GM06990 (cell line): ENCODE measurements at places on chromosomes 6 and 20.

- no peak for DNase-seq
These were observed 122.8 kb upstream of the B3GAT2 start for GRCh38 chr6:71079677-71080076.

DNA sequence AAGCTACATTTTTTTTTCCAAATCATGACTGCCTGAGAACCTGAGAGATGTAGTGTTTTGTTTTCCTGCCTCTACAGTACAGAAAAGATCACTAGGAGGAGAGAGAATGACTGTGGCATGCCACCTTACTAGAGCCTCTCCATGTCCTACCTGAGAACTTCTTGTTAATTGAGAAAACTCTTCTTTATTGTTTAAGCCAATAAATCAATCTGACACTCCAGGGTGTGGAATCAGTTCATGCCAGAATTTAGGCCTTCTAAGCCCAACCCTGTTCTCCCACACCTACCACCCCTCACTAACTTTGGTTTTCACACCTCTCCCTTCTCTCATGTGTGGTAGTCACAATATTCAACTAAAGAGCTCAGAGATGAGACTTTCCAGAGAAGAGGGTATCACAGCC lies 24.9 kb upstream of the BTN3A2 start:
- no peak for DNase-seq

GRCh38 chr6:37021356-37022129 lies 16.1 kb downstream of the FGD2 start:
- DNase-seq = no peak

DNA sequence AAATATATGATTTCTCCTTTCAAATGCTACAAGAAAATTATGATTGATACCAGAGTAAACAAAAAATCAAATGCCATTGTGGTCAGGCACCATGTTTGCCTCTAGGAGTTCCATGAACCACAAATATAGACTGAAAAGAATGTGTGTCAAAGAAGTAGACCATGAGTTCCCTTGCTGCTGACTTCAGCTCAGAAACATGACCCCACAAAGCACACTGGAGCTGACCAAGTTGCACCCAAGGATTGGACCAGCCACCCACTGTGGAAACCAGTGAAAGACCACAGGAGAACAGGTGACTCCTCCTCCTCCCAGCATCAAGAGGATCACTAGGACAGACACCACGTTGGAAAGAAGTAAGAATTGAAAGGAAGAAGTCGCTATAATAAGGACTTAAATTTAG lies 90.8 kb upstream of the TENT5A start:
- DNase-seq = no peak

GRCh38 chr6:101146389-101146788 lies 247.1 kb upstream of the GRIK2 start:
- no peak for DNase-seq

GRCh38 chr20:46347841-46348803 lies 39.8 kb upstream of the CDH22 start:
- DNase-seq = no peak

DNA sequence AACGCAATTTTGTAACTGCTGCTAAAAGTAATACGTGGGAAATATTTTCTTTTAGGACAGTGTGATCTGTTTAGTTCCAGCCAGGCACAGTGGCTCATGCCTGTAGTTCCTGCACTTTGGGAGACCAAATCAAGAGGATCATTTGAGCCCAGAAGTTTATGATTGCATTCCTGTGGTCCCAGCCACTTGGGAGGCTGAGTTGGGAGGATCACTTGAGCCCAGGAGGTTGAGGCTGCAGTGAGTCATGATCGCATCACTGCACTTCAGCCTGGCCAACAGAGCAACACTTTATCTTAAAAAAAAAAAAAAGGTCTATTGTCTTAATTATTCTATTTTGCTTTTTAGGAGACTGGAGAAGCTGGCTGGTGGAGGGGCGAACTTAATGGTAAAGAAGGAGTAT lies 101.5 kb downstream of the CD2AP start:
- DNase-seq = no peak

DNA sequence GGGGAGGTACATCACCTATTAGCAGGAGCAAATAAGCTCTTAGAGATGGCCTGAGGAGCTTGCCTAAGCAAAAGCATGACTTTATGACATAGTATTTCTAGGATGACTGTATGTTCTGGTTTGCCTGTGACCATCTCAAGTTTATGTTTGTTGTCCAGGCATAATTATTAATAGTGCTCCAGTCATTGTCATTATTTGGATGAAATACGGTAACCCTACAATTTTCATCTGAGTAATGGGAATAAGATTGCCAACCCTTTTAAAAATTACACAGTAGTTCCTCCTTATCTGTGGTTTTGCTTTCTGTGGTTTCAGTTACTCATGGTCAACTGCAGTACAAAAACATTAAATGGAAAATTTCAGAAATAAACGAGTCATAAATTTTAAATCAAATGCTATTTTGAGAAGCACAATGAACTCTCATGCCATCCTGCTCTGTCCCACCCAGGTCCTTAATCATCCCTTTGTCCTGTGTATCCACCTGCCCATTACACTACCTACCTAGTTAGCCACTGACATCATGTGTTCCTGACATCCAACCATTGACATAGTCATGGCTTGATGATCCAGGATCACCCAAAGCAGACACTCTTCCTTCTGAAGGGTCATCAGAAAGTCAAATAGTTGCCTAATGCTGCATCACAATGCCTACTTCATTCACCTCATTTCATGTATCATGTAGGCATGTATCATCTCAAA lies 27.0 kb upstream of the TFB1M start:
- peak; percentile 35 for DNase-seq

DNA sequence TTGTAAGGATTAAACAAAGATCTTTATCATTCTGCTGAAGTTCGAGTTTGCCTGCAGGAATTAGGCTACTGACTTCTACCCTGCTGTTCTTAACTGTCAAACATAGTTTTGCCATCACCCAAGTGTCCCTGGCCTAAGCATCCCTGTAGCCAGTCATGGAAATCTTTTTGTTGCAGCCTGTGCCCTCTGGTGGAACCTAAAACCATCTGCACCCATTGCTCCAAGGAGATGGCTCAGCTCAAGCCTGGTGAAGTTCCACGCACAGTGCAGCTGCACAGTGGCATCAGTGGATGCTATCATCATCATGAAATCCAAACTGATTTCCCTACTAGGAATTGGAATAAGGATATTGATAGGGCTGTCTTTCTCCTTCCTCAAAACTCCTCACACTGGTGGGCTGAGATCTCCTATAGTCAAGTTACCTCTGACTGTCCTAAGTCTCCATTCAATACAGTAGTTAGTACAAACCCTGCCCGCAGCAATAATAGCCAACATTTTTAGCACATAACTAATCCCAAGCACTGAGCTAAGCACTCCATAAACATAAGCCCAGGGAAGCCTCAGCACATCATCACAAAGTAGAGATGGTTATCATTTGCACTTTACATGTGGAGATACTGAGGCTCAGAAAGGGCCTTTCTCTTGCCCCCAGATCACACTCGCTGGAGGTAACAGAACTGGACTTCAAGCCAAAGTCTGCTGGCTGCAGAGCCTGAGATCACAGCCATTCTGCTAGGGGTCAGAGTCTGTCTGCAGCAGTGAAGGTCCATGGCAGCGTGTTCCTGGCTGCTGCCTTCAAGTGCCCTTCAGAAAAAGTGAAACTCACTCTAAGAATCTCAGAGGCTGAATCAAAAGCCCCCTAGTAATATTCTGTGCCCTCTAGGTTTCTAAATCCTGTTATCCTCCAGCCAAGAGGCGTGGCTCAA lies 77.2 kb upstream of the MC3R start:
- DNase-seq = no peak
